ENCODE measurements at places on chromosomes 5 and 9.

GRCh38 chr5:111776913-111777781, 20.2 kb upstream of the NREP start:
- no peak for DNase-seq

DNA sequence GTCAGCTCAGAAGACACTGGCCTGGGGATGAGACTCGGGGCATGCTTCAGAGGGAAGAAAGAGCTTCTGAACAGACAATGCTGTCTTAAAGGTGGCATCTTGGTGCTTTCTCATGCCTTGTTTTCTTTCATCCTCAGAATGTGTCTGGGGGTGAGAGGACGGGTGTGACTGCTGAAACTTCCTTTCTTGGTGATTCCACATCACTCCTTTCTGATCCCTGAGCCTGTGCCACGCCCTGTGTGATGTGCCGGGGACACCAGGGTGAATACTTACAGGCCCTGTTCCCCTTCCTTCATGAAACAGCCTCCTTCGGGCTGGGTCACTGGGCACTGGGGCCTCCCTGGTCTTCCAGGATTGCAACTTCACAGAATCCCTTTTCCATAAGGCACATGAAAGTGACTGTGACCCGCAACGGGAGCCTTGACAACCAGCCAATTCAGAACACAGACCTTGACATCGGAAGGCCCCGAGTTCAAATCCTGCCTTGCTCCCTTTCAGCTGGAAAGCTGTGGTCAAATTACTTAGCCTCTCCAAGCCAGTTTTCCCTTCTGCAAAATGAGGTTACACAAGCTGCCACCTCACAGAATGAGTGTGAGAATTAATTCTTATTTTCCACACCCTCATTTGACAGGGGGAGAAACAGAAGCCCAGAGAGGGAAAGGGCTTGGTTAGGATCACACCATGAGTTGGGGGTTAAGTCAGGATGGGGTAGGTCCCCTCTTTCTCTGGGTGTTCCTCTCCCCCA, 44.1 kb upstream of the IL17B start:
- DNase-seq = no peak

- DNase-seq = no peak
Observed at GRCh38 chr9:133429214-133429613, 7.0 kb downstream of the ADAMTS13 start.

DNA sequence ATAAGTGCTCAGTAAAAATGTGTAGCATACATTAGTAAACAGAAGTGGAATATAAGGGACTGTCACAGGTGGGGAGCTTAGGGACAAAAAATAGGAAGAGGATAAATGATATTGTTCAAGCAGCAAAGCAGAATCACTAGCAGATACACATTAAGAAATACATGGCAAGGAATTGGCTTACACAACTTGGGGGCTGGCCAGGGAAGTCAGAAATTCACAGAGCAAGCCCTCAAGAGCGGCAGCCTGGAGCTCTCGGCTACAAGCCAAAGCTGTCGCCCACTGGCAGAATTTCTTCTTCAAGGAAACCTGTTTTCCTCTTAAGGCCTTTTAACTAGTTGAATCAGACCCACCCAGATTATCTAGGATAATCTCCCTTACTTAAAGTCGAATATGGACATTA, 73.0 kb upstream of the SMIM23 start:
- DNase-seq = no peak

DNA sequence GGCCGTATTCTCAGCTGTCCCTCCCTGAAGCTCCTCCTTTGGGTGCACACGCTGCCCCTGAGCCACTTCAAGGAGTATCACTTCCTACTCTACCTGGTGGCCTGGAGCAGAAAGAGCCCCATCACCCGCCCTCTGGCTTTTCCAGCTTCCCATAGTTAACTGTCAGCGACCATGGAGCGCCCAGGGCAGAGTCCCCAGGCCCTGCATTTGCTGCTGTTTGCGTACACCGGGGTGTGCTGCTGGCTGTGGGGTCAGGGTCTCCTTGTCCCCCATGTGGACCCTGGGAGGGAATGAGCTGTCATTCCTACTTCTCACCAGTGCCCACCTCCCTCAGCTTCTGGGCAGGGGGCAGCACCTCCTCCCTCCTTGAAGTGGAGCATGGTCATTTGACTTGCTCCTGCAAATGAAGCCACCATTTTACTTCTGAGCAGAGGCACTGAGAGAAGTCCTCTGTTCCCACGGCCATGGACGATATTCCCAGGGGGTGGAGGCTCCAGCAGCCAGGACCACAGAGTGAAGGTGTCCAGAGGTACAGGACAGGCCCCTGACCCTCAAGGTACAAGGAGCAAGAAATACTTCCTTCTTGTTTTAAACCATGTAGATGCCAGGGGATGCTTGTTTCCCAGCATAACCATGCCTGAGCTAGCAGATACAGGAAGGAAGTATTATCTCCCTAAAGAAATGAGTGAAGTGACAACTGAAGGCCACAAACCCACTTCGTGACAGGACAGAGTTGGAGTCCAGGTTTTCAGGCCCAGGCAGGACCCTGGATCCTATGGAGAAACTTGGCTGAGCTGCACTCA, 40.6 kb upstream of the COL5A1 start:
- no peak for DNase-seq

DNA sequence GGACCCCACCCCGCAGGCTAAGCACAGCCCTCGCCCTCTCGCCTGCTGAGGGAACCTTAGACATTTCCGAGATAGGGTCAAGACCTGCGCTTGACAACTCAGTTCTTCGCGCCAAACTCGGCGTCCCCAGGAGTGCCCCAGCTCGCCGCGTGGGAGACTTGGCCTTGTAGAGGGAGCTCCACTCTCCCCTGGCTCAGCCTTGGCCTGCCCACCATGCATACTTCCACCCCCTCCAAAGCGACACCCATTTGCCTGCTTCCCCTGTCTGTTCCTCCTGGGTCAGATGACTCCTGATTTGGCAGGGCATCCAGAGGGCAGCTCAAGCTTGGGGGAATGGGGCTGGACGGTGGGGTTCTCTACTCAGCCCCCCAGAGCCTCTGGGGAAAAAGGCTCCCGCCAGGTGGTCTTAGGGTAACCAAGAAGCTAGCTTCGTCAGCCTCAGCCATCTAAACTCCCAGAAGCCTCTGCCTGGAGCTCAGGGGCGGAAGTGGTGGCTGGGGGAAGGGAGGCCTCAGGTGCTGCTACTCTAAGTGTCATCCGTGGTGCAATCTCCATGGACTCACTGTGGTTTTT, 560 bp downstream of the DOCK2 start:
- DNase-seq = peak; percentile 77

- no peak for DNase-seq
Observed at GRCh38 chr9:2610985-2611384, 10.6 kb upstream of the VLDLR start.

DNA sequence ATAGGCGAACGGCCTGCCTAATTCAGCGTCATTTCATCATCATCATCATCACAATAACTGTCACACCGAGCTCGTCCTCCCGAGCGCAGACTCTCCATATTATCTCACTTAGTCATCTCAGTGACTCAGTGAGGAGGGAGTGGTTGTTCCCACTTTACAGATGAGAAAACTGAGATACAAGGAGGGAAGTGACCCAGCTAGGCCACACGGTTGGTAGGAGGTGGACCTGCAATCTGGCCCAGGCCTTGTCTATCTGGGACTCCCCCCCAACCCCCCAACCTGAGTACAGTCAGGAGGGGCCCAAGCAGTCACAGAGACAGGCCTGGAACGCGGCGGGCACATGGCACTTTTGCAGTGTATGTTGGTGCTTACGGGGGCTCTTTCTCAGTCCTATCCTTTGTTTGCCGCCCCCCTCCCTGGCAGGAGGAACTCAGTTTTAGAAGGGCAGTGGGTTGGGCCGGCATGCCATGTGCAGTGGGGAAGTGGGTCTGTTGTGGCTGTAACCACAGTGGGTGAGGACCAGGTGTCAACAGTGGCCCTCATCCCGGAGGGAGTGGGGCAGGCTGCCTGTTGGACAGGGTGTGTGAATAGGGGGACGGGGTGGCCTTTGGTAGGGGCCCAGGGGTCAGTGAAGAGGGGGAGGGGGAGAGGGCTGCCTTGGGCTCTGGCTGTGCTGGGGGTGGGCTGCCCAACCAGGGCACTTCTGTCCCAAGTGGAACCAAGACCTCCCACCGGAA, 1.7 kb upstream of the RXRA start:
- DNase-seq = no peak

DNA sequence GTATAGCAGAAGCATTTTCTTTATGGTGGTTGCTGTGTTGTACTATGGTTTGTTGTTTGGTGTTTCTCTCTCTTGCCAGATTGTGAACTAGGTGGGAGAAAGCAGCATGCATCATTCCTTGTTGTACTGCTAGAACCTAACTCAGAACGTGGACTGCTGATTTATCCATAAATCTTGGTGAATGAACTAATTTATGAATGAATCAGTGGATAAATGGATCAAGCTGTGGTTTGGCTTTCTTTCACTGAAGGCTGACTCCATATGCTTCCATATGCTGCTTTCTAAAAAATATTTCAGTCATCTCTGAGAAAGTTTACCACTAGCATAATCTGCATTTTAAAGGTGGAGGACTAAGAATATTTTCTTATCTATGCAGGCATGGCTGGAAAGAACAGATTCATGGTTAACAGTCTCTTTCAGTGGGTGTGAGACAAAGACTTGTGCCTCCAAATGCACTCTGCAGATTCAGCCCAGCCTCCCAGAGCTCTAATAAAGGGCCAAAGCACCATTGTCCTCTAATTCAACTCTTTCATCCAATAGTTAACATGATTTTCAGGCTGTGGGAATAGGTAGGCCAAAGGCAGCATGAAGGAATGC, 237.7 kb downstream of the SH3GL2 start:
- no peak for DNase-seq

DNA sequence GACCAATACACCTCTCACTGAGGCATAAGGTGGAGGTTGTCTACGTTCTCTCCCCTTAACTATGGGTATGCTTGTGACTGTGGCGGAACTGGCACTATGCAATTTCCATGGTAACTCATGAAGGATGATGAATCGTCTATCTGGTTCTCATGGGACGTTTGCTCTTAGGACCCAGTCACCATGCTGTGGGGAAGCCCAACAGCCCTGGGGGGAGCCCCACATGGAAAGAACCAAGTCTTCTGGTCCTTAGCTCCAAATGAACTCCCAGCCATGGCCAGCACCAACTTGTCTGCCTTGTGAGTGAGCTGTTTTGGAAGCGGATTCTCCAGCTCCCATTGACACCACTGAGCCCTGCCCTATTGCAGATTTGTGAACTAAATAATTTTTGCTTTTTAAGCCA, 188.7 kb upstream of the S1PR3 start:
- no peak for DNase-seq

DNA sequence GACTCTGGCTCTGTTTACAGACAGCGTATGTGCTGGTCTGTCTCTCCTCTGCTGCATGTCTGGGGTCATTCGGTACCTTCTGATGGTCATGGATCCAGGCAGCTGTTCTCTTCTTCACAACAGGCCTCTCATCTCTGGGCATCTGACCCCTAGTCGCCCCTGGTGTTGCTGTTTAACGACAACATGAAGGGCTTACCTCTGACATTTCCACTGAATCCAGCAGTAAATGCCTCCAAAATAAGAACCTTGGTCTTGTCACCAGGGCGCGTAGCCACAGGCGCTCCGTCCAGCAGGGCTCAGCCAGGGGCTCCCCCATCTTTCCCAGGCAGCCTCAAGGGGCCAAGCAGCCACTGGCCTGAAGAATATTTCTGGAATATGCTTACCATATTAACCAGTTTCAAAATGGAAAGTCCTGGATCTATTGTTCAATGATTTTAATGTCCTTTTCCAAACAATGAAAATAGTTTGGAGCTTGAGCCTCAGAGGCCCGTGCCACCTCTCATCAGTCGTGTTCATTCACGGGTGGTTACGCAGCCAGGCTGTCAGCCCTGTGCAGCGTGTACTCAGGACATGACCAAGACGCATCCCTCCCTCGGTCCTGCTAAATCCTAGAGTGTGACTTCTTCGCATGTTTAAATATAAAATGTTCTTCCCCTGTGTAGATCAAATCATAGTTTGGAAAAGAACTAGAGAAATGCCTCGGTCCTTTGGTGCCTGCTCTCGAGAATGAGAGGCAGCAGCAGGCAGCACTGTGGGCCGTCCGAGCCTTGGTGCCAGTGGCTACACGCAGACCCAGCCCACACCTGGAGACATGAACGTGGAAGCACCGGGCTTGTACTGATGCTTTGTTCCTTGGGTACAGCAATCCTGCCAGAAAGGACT, 30.1 kb upstream of the LRRC14B start:
- DNase-seq = no peak

DNA sequence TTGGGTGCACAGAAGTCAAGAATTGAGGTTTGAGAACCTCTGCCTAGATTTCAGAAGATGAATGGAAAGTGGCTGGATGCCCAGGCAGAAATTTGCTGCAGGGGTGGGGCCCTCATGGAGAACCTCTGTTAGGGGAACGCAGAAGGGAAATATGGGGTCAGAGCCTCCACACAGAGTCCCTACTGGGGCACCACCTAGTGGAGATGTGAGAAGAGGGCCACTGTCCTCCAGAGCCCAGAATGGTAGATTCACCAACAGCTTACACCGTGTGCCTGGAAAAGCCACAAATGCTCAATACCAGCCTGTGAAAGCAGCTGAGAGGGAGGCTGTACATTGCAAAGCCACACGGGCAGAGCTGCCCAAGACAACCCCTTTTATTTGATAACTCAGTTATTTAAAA, 383.5 kb downstream of the TLE4 start:
- DNase-seq = peak; percentile 18

GRCh38 chr5:116456036-116456435, 118.6 kb downstream of the SEMA6A start:
- DNase-seq = no peak

GRCh38 chr5:53549792-53550191, 10.6 kb upstream of the NDUFS4 start:
- DNase-seq = no peak
